ENCODE measurements at places on chromosomes 6 and 20.

- no peak for DNase-seq
Measured at GRCh38 chr20:62938105-62938888, at the start of gene GID8. Gene GID8 (plus strand): TSS chr20:62938147. CDS start chr20:62941503, 3,356 bp downstream.

DNA sequence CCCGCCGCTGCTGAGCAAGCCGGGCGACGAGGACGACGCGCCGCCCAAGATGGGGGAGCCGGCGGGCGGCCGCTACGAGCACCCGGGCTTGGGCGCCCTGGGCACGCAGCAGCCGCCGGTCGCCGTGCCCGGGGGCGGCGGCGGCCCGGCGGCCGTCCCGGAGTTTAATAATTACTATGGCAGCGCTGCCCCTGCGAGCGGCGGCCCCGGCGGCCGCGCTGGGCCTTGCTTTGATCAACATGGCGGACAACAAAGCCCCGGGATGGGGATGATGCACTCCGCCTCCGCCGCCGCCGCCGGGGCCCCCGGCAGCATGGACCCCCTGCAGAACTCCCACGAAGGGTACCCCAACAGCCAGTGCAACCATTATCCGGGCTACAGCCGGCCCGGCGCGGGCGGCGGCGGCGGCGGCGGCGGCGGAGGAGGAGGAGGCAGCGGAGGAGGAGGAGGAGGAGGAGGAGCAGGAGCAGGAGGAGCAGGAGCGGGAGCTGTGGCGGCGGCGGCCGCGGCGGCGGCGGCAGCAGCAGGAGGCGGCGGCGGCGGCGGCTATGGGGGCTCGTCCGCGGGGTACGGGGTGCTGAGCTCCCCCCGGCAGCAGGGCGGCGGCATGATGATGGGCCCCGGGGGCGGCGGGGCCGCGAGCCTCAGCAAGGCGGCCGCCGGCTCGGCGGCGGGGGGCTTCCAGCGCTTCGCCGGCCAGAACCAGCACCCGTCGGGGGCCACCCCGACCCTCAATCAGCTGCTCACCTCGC, 1.5 kb downstream of the ARID1B start:
- DNase-seq = no peak

GRCh38 chr20:60754856-60755255, 497.2 kb upstream of the CDH4 start:
- DNase-seq = no peak

DNA sequence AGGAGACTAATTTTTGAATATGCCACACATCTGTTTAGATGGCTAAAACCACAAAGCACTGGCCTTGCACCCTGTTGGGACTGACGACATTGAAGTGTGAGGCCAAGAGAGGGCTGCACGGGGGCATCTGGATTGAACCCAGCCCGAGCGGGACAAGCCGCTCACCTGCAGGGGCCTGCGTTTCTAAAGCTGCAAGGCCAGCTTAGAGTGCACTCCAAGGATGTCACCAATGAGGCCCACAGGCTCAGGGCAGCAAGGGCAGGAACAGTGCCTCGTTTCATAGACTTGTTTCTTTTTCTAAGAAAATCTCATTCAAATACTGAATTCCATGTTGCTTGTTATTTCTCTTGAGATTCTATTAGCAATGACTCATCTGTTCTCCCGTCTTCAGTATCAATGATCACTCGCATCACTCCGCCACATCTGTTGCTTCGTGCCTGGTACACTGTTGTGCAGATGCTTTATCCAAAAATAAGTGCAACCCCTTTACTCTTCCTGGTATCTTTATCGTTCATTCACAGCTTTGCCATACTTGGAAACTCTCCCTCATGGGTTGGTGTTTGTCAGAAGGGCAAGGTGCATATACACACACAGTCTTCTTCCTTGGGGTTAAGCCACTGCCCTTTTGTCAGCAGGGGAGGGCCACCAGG, 120.1 kb downstream of the IRF4 start:
- no peak for DNase-seq

- no peak for DNase-seq
Measured at GRCh38 chr6:35620706-35621105, 68.0 kb downstream of the FKBP5 start.

DNA sequence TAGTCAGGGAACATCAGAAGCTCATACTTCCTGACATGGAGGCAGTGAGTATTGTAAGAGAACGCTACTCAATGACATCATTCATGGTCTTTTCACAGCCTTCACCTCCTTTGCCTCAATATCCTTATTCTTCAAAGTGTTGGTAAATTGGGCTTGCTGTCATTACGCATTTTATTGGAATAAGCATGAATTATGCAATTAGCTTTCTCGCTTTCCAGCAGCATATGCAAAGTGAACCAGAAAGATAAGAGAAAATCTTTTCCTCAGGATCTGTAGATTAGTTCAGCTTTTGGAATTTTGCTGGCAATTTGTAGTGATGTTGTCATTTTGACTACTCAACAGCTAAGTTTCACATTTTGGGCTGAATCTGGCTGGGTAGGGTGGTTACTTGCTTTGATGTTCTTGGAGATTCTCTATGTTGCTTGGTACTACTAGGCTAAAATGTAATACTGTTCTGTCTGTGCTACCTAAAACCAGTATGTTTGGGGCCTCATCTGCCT, 1012.1 kb downstream of the KIF16B start:
- DNase-seq = no peak

DNA sequence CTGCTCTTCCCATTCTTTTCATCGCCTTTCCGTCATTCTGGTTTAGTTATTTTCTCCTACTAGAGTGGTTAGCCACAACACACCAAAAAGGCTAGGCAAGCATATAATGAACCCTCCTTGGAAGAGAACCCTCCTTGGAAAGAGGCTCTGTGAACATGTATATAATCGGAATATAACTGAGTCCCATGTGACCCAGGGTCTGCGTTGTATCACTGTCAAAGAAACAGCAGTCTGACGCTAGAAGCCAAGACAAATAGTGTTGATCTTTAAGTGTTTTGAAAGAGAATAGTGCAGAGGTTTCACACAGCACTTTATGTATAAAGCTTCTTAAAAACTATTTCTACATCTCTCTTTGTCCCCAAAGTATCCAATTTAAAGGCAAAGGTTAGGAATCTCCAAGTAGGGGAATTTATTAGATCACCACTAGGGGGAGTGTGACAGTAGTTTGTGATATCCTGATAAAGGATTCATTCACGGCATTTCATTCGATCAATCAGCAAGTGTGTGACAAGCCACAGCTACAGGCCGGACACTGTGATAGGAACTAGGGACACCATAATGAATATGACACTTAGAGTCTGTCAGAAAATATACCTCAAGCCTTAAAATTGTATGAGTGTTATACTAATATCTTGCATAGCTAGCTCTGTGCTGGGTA, 395.3 kb downstream of the CD109 start:
- DNase-seq = peak; percentile 5

- no peak for DNase-seq
Measured at GRCh38 chr6:32224696-32225095, 829 bp upstream of the NOTCH4 start.

GRCh38 chr6:49653942-49654341, 17.3 kb upstream of the RHAG start:
- DNase-seq = no peak

- no peak for DNase-seq
Measured at GRCh38 chr6:169428532-169428931, 174.9 kb upstream of the THBS2 start.

DNA sequence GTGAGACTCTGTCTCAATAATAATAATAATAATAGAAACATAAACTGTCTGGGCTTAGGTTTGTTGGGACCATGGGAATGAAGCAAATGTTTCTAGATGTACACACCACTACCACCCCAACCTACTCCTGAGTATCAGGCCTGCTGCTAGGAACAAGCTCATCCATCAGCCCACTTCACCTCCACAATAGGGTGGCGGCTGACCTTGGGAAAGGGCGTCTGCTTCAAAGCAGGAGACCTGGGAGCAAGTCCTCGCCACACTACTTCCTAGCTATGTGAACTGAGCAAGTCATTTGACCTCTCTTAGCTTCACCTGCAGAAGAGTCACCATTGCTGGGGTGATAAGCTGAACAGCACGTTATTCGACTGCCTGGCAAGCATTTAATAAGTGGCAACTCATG, 3.1 kb upstream of the FOXP4 start:
- DNase-seq = no peak

- no peak for DNase-seq
Measured at GRCh38 chr20:35271073-35271882, 6.6 kb downstream of the MMP24OS start.

- DNase-seq = no peak
Measured at GRCh38 chr6:12791371-12791770, 74.8 kb downstream of the PHACTR1 start.

DNA sequence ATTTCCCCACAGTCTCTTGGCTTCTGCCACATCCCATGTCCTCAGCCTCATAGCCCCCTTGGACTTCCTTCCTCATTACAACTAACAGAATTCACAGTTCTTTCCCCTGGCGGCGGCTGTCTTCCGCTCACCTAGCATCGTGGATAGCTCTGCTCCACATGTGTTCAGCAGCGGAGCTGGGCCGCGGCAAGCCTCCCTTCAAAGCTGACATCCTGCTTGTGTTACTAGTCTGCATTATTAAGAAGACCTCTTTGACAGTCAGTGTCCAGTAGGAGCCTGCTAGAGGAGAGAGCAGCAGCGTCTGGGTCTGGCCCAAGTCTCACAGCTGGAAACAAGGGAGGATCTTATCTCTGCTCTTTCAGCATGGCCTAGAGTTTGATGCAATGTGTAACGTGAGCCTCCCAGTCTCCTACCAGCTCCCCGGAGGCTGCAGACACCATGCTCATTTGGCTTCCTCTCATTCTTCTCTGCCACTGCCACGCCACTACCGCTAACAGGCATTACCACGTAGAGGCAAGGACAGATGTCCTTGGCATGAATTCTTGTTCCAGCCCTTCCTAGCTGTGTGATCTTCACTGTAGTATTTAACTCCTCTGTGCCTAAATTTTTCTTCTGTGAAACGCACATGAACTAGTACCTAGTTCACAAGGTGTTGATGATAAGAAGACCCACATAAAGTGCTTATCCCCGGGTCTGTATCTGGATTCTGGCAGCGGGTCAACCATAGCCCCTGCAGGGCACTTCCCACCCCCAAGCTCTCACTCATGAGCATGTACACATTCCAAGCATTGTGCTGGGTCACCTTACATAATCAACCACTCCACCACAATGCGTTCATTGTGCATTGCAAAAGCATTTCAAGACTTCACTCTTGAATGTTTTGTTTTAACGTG, 107.1 kb upstream of the BACH2 start:
- DNase-seq = no peak

- DNase-seq = no peak
Measured at GRCh38 chr6:33836806-33837469, 33.1 kb upstream of the MLN start.

DNA sequence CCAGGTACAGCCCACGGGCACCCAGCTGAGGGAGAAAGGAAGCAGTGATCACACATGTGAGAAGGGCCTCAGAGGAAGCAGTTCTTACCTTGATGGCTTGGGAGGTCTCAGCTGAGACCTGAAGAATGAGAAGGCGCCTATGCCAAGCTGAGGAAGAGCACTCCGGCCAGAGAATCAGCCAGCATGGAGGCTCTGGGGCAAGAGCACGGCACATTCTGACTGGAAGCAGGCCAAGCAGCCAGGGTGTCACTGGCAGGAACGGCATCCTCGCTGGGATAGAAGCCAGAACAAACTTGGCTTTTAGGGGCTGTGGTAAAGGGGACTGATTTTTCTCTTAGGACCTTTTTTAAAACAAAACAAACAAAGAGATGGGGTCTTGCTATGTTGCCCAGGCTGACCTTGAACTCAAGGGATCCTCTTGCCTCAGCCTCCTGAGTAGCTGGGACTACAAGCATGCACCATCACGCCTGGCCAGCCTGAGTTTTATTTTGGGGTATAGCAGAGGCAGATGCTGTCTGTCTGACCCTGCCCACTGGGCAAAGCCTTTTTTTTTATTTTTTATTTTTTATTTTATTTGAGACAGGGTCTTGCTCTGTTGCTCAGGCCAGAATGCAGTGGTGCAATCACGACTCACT, 17.6 kb downstream of the GHRH start:
- no peak for DNase-seq

DNA sequence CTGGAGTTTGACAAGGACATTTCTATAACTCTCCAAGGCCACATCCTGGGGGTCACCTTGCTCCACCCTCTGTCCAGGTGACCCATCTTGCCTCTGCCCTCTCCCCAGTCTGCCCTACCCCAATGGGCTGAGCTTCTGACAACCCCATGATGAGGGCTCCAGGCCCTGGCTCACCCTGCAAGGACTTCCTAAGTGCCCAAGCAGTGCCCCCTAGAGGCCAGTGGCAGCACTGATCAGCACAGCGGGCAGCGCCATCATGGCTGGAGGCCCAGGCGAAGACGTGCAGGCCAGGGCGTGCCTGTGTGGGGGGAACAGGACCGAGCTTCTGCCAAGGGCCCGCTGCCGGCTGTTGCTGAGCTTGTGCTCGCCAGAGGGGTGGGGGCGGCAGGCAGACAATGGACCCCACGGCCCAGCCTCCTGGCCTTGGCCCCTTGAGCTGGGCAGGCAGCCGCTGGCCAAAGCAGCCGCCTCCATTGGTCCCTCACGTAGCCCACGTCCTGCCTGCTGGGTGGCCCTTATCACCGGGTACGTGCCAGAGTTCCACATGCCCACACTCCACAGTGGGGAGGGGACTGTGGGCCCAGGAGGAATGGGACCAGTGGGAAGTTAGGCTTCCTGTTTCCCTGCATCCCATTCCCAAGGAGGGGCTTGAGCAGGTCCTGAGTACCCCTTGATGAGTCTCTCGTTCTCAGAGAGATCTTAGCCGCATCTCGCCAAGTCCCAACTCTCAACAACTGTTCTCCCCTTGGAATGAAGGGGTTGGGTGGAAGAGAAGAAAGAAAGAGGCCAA, 64.3 kb downstream of the MRPL14 start:
- DNase-seq = no peak

DNA sequence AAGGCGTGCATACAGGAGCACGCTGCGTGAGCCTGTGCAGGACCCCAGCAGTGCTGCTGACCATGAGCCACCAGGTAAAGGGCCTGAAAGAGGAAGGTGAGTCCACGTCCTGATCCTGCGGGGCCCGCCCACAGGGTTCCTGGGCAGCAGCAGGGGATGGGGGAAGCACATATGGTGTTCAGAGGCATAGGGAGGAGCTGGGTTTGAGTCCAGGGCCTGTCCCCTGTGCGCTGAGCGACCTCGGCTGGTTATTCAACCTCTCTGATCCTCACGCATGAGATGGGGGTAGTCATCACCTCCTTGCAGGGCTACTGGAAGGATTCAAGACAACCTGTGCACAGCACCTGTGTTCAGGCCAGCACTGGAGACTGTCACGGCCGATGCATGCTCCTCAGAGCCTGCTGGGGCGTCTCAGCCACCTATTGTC, at the start of gene TMC2:
Gene TMC2 (plus strand): TSS at position 14 of the 427 bp plus-strand sequence. CDS start 49 bp downstream, at position 63.
- DNase-seq = no peak

- DNase-seq = no peak
Measured at GRCh38 chr20:7760247-7761031, 179.8 kb downstream of the HAO1 start.
